Tibial nerve (tissue), 4 donors: ENCODE measurements at places on chromosomes 13 and 19. TPM values are rescaled to one million over a fixed set of nuclear protein-coding genes. Genes with fewer than 3 reads are reported as not detected.

EBI3 gene
- 11.4 TPM for total RNA-seq

- no peak overlapping the region for H3K27ac ChIP-seq
- H3K36me3 ChIP-seq = no peaks in the 10 kb centered on the region
- H3K4me3 ChIP-seq = no peak overlapping the region
These were observed 17.7 kb upstream of the FBXO17 start for GRCh38 chr19:38993271-38993670.

DNA sequence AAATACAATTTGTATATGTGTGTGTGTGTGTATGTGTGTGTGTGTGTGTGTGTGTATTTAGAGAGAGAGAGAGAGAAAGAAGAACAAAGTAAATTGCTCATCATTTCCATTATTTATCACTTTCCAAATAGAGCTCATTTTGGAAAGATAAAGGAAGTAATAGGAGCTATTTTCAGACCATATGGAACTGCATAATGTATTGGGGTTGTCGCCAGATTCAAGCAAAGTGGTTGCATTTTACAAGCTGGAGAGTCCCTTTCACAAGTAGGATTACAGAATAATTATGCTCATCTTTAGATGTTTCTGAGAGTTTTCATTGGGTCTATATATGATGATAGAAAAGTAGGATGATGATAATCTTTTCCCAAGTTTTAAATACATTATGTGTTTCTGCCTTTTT is 842.7 kb upstream of the SLC10A2 start:
- no peak overlapping the region for H3K27ac ChIP-seq
- DNase-seq = no peak
- no peaks in the 10 kb centered on the region for H3K36me3 ChIP-seq
- no peaks in the 10 kb centered on the region for H3K27me3 ChIP-seq
- H3K4me3 ChIP-seq = no peak overlapping the region
- no peaks in the 10 kb centered on the region for H3K4me1 ChIP-seq

GRCh38 chr13:28171266-28171665 is 32.9 kb downstream of the PAN3 start:
- no peak overlapping the region for H3K4me3 ChIP-seq
- no peaks in the 10 kb centered on the region for H3K36me3 ChIP-seq
- no peaks in the 10 kb centered on the region for H3K27me3 ChIP-seq
- no peak overlapping the region for H3K27ac ChIP-seq
- DNase-seq = no peak

DNA sequence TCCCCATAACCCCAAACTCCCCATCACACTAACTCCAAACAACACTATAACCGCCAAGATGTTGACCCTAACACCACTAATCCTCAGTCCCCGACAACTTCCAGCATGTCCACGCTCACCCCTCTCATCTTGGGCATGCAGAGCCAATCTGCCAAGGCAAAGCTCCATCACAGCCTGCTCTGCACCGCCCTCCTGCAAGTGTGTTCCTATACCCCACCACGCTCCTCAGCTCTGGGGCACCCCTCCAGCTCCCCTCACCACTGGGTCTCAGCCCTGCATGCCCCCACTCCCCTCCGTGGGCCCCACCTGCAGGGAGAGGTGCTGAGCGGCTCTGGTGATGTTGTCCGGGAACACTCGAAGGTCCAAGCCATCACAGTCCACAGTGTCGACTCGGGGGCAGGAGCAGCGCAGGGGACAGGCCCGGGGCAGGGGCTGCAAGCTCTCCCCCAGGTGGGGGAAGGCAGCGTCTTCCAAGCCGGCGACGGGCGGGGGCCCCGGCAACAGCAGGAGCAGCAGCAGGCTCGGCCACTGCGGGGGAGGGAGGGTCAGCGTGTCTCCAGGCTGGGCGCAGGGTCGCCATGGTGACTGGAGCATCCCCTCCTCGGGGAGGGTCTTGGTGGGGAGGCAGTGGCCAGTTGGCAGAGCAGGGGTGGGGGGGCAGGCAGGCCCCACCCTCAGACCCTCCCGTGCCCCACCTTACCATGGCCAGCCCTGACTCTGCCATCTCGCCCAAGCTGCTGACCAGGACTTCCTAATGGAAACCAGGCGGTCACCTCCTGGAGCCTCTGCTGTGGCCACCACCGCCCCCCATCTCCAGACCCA is 527 bp downstream of the PODNL1 start:
- H3K4me3 ChIP-seq = peak overlapping the region; percentile 9
- no peak for DNase-seq
- peaks cover 30% of the 10 kb centered on the region for H3K27me3 ChIP-seq
- H3K4me1 ChIP-seq = peaks cover 15% of the 10 kb centered on the region

DNA sequence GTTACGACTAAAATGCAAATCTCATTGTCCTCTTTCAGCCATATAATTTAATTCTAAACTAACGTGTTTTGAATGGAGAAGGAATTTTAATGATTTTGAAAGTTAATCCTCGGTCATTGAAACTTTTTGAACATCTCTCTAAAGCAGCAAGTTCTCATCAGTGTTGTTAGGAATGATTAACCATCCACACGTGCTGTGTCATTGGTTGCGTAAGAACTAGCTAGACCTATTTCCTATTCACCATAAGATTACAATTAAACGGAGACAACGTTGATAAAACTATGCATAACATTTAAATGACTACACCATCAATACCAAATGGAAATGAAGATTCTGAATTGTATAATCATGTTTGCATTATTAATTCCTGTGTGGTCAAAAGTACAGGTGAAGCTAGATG is 155.6 kb upstream of the IRS2 start:
- H3K27me3 ChIP-seq = no peaks in the 10 kb centered on the region
- DNase-seq = no peak
- H3K4me1 ChIP-seq = no peaks in the 10 kb centered on the region
- no peaks in the 10 kb centered on the region for H3K36me3 ChIP-seq

DNA sequence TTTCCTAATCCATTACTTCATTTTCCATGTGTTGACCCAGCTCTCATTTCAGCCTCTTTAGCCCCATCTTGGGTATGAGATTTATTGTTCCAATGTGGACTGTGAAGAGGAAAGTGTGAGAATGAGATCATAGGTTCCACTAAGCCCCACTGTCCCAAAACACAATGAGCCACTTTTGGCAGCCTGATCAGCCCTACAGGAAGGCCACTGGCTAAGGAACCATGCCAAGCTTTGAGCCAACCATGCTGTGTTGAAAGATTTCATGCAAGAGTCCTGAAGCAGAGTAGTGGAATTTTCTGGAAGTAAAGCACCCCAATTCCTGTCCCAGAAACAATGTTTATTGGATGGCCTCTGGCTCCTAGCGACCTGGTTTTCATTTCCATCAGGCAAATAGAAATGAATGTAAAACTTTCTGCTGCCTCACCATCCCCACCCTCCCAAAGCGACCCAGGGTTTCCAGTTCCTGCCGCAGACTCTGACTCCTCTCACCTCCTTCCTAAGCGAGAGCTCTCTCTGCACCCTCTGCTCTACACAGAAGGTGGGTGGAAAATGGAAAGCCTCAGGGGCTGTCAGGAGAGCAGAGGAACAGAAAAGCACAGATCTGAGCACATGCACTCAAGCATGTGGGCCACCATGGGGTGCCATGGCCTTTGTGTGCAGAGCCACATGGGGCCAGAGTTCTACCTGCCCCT is 73.1 kb downstream of the KCTD12 start:
- H3K4me3 ChIP-seq = no peak overlapping the region
- no peaks in the 10 kb centered on the region for H3K4me1 ChIP-seq
- peak; percentile 60 for DNase-seq
- H3K27ac ChIP-seq = no peak overlapping the region
- H3K36me3 ChIP-seq = no peaks in the 10 kb centered on the region

CDC42EP5 gene
- 60.9 TPM for total RNA-seq

CAPN12 gene
- 5.4 TPM for total RNA-seq

TNFSF13B gene
- 0.44 TPM for total RNA-seq

NCR1 gene
- 4.6 TPM for total RNA-seq

ADM5 gene
- not detected for total RNA-seq

DNA sequence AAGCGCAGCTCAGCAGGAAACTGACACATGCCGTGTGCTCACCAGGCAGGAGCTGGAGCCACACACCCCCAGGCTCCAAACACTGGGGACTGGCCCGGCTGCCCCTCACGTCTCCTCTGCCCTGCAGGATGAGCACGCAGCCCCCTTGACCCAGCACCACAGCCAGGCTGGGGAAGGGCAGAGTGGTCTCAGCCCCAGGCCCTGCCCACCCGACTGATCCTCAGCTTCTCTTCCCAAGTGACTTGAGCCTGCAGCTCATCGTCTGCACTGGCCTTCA is 20.3 kb downstream of the GRTP1 start:
- no peak overlapping the region for H3K27ac ChIP-seq
- H3K4me3 ChIP-seq = no peak overlapping the region
- DNase-seq = no peak

GRCh38 chr19:38389101-38389925 is 816 bp downstream of the SPRED3 start:
- peaks cover 17% of the 10 kb centered on the region for H3K36me3 ChIP-seq
- DNase-seq = no peak
- H3K4me1 ChIP-seq = peaks cover 16% of the 10 kb centered on the region
- no peaks in the 10 kb centered on the region for H3K27me3 ChIP-seq
- H3K4me3 ChIP-seq = no peak overlapping the region
- no peak overlapping the region for H3K27ac ChIP-seq

DNA sequence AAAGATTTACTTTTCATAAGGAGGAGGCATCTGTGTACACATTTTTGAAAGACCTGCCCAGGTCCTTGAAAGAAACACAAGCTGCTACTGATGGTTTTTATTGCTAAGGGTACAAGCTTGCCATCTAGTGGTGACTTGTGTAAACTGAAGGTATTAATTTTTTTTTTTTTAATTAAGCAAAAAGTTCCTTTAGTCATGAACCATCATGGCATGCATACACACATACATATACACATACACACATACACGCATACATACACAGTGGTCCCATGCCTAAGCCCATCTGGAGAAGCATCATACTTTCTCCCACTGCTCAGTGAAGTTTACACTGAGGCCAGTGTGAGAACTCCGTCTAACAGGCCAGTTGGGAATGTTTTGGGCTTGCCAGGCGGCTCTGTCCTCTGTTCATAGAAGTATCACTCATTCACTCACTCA is 312.5 kb downstream of the DCLK1 start:
- no peaks in the 10 kb centered on the region for H3K36me3 ChIP-seq
- H3K4me1 ChIP-seq = no peaks in the 10 kb centered on the region
- H3K27ac ChIP-seq = peak overlapping the region; percentile 45
- no peaks in the 10 kb centered on the region for H3K27me3 ChIP-seq
- H3K4me3 ChIP-seq = no peak overlapping the region

GRCh38 chr19:15304140-15304705 is 28.1 kb downstream of the BRD4 start:
- H3K27ac ChIP-seq = no peak overlapping the region
- no peaks in the 10 kb centered on the region for H3K27me3 ChIP-seq
- no peak overlapping the region for H3K4me3 ChIP-seq
- no peak for DNase-seq
- H3K4me1 ChIP-seq = peaks cover 47% of the 10 kb centered on the region

CYP2B6 gene
- total RNA-seq = not detected

APC2 gene
- 10.2 TPM for total RNA-seq

- H3K4me3 ChIP-seq = no peak overlapping the region
- H3K27me3 ChIP-seq = no peaks in the 10 kb centered on the region
- no peak overlapping the region for H3K27ac ChIP-seq
- H3K36me3 ChIP-seq = no peaks in the 10 kb centered on the region
These were observed 91.3 kb downstream of the SPRY2 start for GRCh38 chr13:80249516-80250212.

GRCh38 chr19:40006273-40006691 is 9.4 kb downstream of the ZNF546 start:
- no peaks in the 10 kb centered on the region for H3K27me3 ChIP-seq
- H3K4me3 ChIP-seq = no peak overlapping the region
- no peak overlapping the region for H3K27ac ChIP-seq
- DNase-seq = no peak

- H3K4me3 ChIP-seq = no peak overlapping the region
- no peak for DNase-seq
- no peaks in the 10 kb centered on the region for H3K27me3 ChIP-seq
- H3K4me1 ChIP-seq = no peaks in the 10 kb centered on the region
- no peak overlapping the region for H3K27ac ChIP-seq
- H3K36me3 ChIP-seq = peaks cover 25% of the 10 kb centered on the region
These were observed 6.8 kb downstream of the NAPA start for GRCh38 chr19:47507924-47508553.

ERICH4 gene
- total RNA-seq = not detected

- H3K27ac ChIP-seq = peak overlapping the region; percentile 25
- DNase-seq = peak; percentile 65
- no peaks in the 10 kb centered on the region for H3K27me3 ChIP-seq
- no peaks in the 10 kb centered on the region for H3K4me1 ChIP-seq
These were observed 6.4 kb upstream of the DMWD start for GRCh38 chr19:45798995-45799517.

DNA sequence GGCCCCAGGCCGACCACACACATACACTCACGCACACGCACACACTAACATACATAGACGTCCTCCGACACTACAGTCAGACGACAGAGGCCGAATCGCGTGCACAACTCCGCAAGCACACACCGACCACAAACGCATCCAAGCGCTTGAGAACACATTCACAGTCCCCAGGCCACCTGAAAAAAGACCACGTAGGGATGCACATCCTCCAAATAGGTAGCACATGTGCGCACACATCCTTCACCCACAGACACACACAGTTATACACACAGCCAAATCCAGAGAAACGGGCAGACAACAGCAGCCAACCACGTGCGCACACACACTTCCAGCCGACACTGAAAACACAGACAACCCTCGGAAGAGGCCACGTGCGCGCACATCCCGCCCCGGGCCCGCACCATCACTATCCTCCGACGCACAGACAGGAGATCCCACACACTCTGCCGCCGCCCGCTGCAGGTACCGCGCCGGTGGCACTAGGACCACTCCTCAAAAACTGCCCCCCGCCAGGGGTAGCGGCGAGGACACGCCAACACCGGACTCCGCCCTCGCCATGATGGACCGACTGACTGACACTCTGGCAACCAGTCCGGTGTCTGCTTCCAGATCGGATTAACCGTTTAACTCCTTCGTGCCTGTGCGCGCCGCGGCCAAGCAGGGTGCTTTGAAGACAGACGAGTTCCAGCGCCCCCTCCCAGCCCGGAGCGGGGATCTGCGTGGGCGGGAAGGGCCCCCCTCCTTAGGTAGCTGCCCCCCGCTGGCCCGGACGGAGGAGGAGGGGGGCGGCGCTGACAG is 493 bp upstream of the PDE4A start:
- peak overlapping the region; percentile 18 for H3K4me3 ChIP-seq
- no peak overlapping the region for H3K27ac ChIP-seq
- no peaks in the 10 kb centered on the region for H3K4me1 ChIP-seq
- no peaks in the 10 kb centered on the region for H3K36me3 ChIP-seq

DNA sequence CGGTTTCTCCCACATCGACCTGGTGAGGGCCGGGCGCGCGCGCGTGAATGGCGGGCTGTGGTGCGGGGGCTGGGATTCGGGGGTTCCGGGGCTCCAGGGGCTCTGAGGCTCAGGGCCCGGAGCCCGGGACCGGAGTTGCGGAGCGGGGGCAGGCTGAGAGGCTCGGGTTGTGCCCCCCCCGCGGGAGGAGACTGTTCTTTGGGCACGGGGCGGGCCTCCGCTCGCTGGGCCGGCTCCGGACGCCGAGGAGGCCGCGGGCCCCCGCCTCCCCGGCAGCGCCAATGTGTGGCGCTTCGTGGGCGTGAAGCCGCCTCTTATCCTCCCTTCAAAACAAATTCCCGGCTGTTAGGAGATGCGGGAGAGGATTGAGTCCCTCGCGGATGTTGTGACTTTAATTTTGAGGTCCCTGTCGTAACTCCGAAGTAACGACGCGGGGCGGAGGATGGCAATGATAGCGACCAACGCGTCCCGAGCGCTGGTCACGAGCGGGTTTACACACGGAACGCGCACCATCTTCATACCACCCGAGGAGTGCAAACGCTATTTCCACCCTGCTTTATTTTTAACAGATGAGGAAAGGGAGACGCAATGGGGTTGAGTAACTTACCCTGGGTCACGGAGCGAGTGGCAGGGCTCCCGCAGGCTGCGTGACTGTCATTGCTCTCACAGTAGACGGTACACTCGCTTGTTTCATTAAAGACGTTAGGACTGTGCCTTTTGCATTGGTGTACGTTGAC is 536 bp downstream of the UBA2 start:
- H3K4me3 ChIP-seq = peak overlapping the region; percentile 96
- H3K36me3 ChIP-seq = no peaks in the 10 kb centered on the region
- no peaks in the 10 kb centered on the region for H3K27me3 ChIP-seq
- H3K4me1 ChIP-seq = no peaks in the 10 kb centered on the region
